Activated T-helper 1 cell treated with Interleukin-2 at 50 U/mL for 16 hours (primary cell): ENCODE measurements at places on chromosomes 7 and 10.

- DNase-seq = no peak
These were observed 33.5 kb upstream of the RET start for GRCh38 chr10:43043342-43043772.

- no peak for DNase-seq
These were observed 316.7 kb downstream of the FGFR2 start for GRCh38 chr10:121281576-121281975.

- DNase-seq = no peak
These were observed 14.8 kb upstream of the ANKRD1 start for GRCh38 chr10:90935581-90936275.

DNA sequence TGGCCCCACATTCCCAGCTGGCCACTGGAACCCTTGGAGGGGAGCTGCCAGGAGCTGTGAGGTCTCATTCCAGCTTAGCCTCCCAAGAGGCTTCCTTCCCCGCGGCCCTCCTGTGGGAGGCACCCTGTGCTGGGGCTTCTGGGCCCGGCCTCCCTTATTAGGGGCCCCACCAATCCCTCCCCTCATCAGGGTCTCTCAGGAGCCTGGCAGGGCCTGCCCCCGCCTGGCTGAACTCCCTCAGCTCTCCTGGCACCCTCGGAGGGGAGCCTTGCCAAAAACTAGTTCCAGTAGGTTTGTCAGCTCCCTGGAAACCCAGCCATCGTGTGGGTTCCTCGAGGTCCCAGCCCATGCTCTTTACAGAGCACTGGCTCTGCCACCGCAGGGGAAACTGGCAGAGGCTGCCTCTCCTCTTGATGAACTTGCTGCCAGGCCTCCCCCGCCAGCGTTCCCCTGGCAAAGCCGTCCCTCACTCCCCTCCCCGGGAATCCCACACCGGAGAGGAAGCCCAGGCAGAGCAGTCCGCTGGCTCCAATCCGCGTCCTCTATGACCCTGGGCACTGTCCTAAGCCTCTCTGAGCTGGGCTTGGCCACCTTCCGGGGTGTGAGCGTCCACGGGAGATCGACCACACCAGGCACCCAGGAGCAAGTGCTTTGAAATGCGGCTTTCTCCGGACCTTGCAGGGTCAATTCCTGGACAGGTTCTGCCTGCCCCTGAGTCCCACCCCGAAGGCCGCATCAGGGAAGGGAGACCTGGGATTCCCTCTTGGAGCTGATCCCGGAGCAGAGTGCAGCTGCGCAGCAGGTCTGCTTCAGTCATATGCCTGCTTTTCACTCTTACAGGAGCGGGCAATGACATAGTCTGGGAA lies 139.8 kb downstream of the ARHGAP22 start:
- DNase-seq = no peak

DNA sequence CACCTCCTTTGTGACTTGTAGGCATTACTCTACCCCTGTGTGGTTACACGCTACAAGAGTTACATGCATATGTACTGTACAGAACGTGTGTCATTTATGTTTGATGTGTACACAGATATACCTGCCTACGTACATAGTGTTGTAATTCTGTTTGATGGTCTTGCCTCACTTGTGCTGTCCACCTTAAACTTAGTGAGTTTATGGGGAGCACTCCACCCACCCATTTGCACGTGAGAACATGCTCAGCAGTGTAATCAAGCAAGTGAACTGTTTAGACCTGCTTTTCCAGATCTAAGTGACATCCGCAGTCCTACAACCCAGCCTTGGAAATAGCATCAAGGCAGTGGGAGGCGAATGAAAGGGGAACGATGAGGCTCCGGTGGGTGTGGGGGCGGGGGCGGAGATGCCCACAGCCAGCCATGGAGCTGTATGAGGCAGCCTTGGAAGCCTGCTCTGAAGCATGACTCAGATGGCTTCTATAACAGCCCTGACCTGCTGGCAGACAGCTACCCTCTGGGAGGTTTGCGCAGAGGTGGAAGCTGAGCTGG lies 52.1 kb downstream of the SUFU start:
- DNase-seq = no peak

- no peak for DNase-seq
These were observed 101.8 kb upstream of the RET start for GRCh38 chr10:42975005-42975493.

DNA sequence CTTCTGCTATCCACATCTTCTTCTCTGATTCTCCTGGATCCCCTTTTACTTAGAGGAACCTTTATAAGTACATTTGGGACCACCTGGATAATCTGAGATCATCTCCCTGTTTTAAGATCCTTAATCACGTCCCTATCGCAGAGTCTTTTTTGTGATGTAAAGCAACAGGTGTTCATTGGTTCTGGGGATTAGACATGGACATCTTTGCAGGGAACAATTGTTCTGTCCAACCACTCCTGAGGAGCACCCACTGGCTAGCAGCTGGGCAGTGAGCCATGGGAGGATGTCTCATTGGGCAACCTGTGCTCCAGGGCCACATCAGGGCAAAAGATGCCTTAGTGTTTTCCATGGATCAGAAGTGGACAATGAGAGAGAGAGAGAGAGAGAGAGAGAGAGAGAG lies 56.0 kb downstream of the ZNF800 start:
- no peak for DNase-seq

GRCh38 chr7:128431221-128431620 lies 21.4 kb upstream of the IMPDH1 start:
- no peak for DNase-seq

DNA sequence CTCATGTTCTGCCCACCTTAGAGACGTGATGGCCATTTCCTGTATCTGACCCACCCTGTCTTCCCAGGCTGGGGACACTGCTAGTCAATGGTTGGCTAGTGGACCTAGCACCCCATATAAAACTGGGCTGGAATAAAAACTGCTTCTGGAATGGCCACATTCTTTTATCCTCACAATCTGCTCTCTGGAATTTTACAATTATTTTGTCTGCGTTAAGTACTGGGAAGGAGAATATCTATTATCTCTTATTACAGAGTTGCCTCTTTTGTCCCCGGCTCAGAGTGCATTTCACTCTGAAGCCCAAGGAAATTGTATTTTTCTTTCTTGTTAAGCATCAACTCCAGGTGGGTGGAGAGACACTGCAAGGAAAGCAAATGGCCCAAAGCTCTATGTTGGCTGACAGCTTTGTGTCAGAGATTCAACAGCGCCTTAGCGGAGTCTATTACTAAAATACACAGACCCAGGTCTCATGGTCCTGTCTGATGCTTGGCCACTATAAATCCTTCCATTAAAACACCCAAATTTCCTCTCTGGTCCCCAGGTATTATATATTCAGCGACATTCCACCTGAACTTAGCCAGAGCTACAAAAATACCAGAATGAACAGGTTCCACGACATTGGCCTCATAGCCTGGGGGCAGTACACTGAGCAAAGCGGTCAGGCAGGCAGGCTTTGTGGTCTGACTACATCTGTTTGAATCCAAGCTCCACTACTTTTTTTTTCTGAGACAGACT lies 121.7 kb downstream of the PRPF18 start:
- DNase-seq = no peak

DNA sequence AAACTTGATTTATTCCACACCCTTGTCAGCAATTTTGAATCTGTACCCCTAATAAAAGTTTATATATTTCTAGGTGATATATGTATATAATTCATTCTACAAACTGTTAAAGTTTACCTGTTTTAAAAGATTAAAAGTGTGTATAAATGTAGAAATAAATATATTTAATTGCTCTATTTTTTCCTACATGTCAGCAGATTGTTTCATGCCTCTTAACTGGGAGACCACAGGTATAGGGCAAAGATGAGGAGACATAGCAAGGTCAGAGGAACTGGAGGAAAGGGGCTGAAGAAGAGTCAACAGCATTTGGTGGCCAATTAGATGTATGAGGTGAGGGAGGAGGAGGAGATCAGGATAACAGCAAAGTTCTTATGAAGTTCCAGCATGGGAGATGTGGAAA lies 109.8 kb downstream of the GLCCI1 start:
- no peak for DNase-seq

DNA sequence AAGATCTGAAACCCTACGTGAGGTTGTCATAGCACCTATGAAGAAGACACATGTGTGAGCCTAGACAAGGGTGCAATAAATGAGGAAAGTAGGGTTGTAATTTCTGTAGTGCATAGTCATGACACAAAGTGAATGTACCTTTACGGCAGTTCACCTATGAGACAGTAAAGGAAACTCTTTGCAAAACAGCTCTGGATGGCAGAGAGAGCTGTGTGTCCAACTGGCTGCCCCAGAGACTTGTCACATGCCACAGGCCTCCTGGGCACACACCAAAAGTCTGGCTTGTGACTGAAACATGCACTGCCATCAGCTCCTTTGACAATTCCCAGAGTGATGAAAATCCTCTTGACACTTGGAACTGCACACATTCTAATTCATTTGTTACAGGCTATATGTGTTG lies 90.7 kb upstream of the NAMPT start:
- no peak for DNase-seq
